ENCODE measurements at places on chromosomes 4 and X.
A peak's percentile ranks its signal among the peaks of the same experiment; 100 is the strongest.

DNA sequence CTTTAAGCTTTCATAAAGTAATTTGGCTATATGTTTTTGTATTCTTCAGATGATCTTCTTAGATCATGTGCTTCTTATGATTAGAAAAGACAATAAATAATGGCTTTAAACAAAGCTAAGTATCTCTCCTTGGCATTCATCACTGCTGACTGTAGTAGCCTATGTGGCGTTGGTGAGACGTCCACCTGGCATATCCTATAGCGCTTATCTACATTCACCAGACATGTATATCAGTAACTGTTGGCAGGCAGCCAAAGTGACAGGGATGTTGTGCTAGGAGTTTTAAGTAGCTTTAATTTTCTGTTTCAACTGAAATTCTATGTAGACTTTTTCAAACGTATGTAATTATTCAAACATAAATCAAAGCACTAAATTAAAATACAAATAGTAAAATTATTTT lies 276.4 kb downstream of the IL15 start:
- peak; percentile 45 for DNase-seq

DNA sequence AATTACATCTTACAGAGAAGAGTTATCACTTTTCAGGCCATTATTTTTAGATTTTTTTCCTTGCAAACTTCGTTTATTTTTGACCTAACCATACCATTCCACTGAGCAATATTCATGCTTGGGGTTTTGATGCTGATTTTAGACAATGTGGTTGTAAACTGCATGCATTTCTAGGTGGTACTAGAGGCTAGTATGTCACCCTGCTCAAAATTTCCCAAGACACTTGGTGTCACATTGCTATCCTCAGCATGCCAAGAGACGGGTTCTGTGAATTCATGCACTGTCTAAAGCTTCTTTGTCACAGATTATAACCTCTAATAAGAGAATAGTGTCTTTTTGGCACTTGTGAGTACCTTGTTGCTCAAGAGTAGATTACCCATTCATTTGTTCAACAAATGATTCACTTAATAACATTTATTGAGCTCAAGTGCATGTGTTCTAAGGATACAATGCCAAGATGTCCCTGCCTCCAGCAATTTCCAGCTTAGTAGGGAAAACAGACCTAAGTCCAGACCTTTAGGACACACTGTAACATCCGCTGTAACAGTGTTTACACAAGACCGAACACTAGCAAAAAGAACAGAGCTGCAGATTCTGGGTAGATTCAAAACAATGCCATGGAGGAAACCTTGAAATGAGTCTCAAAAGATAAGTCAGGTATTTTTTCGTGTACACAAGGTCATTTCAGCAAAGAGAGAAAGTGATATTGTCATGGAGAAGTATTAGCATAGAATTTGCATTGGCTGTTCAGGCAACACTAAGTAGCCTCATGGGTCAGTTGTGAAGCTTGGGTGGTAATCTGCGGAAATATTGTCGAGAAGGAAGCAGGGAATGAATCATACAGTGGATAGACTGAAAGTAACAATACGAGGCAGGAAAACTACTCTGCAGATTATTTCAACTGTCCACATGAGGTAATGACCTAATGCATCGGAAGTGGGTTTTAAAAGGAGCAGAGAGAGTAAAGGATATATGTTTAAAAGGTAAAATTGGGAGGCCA lies 515.1 kb upstream of the ZFP42 start:
- no peak for DNase-seq

DNA sequence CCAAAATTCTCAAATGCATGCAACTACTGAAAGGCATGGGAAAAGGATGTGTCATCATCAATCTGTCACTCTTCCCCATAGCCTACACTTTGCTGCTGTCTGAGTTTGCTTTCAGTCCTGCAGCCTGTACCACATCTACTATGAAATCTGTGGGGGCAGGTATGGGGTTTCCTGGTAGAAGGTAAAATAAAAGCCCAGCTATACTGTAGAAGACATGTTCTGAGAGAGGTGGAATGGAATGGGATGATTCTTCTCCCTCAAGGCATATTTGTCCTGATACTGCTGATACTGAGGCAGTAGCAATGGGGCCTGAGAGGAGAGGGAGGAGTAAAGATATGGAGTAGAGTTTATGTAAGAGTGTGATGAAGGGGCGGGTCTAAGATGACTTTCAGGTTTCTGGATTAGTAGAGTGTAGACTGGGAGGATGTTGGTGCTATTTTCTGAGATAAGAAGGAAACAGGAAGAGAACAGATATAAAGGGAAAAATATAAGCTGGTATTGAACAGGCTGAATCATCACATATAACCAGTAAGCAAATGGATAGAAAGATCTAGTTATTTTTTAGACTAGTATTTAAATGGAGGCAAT lies 38.7 kb upstream of the GYPA start:
- no peak for DNase-seq

DNA sequence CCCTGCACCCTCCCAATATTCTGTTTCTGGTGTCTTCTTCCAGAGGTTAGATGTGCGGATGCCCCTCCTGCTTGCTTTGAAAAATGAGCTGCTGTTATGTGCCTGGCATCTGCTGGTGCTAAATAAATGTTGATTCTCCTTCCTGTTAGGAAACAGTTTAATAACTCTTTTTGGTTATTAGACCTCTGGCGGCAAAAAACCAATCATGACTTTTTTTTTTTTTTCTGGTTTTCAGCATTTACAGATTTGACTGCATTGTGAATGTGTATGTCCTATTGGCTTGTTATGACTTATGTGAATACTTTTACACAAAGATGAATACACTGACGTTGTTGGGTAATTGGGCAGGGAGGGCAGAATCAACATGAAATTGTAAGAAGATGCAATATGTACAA lies 13.6 kb upstream of the TMEM156 start:
- no peak for DNase-seq

GRCh38 chr4:95614684-95615205 lies 66.0 kb upstream of the UNC5C start:
- no peak for DNase-seq

DNA sequence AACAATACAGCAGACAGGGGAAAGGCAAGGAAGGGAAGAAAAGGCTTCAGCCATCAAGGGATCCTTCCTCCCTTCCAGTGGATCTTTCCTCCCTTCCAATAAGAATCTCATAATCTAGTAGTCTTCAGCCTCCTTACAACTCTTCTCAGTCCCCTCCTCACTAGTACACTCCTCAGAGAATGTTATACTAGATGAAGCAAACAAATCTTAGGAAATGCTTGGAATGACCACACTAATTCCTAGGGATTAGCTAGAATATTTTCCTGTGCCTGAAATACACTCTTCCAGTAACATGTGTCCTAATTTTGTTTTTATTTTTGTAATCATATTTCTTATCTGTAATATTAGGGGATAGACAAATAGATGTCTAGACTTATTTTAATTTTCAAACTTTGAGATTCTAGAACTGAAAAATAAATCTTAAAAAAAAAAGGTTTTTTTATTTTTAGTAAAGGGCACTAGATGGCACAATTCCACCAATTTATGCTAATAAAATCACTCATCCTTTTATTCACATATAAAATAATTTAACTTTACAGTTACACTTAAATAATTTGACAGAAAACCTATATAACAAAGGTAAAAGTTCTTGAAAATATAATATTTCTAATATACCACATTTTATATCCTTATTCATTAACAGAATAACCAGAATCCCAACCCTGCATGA lies 7.0 kb upstream of the STPG2 start:
- DNase-seq: no peak

- no peak for DNase-seq
Observed at GRCh38 chrX:104486691-104487090, 79.3 kb upstream of the IL1RAPL2 start.

DNA sequence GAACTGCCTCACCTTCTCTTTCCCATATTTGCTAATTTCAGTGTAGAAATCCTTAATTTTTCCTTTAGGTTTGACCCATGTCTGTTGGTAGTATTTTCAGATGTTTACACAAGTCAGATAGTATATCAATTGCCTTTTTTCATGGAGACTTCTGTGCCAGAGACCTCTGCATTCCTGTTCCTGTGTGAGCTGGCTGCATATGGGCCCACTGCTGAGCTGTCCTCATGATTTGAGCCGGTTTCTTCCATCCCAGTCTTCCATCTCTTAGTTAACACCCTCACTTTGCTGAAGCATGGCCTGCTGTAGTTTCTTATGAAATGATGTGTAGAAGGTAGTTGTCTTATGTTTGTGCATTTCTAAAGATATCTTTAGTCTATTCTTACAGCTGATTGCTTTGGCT lies 40.0 kb downstream of the CDS1 start:
- DNase-seq: no peak

- peak; percentile 8 for DNase-seq
Observed at GRCh38 chrX:15853586-15854079, 980 bp downstream of the AP1S2 start.

DNA sequence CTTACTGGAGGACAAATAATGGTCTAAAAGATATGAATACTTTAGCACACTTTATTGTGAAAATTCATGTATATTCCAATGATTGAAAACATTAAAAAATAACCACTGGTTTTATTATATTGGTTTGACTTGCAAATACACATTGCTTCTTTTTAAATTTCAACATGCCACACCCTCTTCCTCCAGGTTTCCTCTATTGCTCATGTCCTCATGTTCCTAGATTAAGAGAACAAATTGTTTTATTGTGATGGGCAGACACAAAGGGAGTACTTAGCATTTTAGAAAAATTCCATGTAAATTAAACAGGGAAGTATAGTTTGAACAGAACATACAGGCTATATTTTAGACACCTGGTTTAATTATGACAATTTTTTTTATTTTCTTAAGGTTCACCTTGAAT lies 230.6 kb upstream of the GPRIN3 start:
- DNase-seq: no peak

- DNase-seq: no peak
Observed at GRCh38 chrX:153830640-153831428, 490 bp upstream of the PDZD4 start.
